Cardiac atrium fibroblast (primary cell): ENCODE measurements at places on chromosomes 16 and 17. TPM values are rescaled to one million over a fixed set of nuclear protein-coding genes. Genes with fewer than 3 reads are reported as not detected.

ZNF213 gene
- 3.9 and 5.2 TPM in 2 replicates for total RNA-seq

COPZ2 gene
- total RNA-seq = 46.8 and 64.2 TPM in 2 replicates

GPR139 gene
- total RNA-seq = not detected in 2 replicates

COA3 gene
- total RNA-seq = 64.2 and 69.5 TPM in 2 replicates

CCL11 gene
- 0.18 and 2.4 TPM in 2 replicates for total RNA-seq

NPIPB2 gene
- total RNA-seq = 2.9 and 4.4 TPM in 2 replicates

FBXO39 gene
- not detected in 2 replicates for total RNA-seq

MAP3K3 gene
- total RNA-seq = 19.9 and 23.3 TPM in 2 replicates

WNT3 gene
- total RNA-seq = 0.16 and 0.72 TPM in 2 replicates

MRPL58 gene
- 27.1 and 29.5 TPM in 2 replicates for total RNA-seq

OTOA gene
- not detected in 2 replicates for total RNA-seq

PRR35 gene
- total RNA-seq = not detected in 2 replicates

KRTAP9-4 gene
- total RNA-seq = not detected in 2 replicates
